AG09309 (cell line): ENCODE measurements at places on chromosomes 4 and X.
A peak's percentile ranks its signal among the peaks of the same experiment; 100 is the strongest.

GRCh38 chrX:73457306-73457705 is 10.5 kb downstream of the CDX4 start:
- no peak for DNase-seq

- no peak for DNase-seq
Observed at GRCh38 chr4:80101071-80101791, 28.2 kb upstream of the ANTXR2 start.

- DNase-seq: no peak
Observed at GRCh38 chrX:16930392-16930791, 16.1 kb upstream of the REPS2 start.

- DNase-seq: no peak
Observed at GRCh38 chr4:6727081-6727942, 11.3 kb downstream of the BLOC1S4 start.

DNA sequence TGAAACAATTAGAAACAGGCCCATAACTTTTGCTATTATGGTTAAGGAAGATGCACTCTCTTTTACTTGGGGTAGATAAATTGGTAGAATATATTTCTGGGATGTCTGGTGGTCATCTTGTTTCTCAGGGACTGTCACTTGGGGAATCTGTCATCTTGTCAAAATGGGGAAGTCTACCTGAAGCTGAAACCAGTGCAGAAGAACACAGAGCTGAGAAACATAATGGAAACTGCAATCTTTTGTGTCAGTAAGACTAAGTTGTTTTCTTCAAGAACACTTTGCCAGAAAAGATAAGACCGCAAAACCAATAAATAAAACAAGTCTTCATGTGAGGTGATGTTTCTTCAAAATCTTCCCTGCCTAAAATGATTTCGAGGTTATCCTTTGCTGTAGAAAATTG is 92.0 kb downstream of the NAA11 start:
- no peak for DNase-seq

DNA sequence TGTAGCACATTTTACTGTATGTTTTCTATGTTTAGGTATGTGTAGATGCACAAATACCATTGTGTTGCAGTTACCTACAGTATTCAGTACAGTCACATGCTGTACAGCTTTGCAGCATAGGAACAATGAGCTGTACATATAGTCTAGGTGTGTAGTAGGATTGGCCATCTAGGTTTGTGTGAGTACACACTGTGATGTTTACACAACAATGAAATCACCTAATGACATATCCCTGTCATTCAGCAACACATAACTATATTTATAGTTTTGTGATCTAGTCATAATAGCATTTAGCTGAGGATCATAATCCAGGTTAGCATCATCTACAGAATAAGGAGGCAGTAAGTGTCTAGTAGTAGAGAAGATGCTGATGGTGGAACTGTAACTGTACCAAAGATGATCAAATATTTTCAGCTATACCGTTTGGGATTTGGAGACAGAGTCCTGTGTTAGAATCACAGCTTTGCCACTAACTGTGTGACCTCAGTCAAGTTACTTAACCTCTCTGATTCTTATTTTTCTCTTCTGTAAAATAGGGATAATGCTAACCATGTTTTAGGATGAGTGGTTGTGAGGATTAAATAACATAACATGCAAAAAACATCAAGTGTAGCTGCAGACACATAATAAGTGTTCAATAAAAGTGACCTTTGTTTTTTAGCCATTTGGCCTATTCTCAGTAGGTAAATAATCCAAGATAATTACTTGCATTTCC is 73.3 kb downstream of the LIMCH1 start:
- DNase-seq: no peak

GRCh38 chrX:72005046-72005445 is 94.4 kb downstream of the NHSL2 start:
- DNase-seq: no peak

DNA sequence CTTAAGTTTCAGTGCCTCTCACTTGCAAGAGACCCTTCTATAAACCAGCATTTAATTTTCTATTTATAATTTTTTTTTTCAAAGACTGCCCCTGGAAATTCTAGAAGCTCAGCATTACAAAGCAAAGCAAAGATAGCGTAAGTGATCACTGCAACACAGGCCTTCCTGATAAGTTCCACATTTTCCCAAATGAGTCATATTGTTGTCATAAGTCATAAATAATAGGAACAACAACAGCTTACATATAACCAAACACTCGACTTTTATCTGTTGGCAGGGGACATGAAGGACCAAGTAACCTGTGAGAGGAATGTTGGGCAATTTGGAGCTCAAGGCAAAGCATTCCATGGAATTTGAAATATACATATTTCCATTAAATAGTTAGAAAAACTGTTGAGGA is 815.5 kb downstream of the DMD start:
- no peak for DNase-seq

DNA sequence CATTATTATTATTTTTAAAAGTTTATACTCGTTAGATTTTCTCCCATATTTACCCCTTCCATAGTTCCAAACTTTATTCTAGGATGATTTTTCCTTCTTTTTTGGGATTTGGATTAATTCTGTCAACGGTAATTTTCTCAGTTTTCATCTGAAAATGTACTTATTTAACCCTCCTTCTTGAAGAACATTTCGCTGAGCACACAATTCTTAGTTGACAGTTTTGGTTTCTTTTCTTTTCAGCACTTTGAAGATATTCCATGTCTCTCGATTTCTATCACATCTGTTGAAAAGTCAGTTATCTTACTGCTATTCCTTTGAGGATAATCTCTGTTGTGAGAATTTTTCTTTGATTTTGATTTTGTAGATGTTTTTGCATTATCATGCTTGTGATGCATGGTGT is 85.2 kb downstream of the SCLT1 start:
- DNase-seq: no peak

GRCh38 chrX:44305921-44306320 is 37.6 kb downstream of the EFHC2 start:
- DNase-seq: no peak

DNA sequence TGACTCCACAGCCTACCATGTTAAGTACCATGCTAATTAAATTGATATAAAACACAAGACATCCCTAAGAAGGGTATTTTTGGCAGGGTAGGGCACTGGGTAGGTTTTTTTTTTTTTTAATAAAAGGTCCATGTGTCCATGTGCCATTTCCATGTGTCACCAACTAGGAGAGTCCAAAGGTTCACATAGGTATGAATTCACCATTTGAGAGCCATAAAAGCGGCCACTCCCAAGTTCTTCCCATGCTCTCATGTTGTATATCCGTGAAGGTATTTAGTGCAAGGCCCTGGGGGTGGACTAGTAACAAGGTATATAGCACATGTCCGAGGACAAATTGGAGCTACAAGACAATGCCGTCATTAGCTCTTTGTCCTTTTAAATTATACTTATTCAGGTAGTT is 107.3 kb downstream of the PDE5A start:
- DNase-seq: no peak

DNA sequence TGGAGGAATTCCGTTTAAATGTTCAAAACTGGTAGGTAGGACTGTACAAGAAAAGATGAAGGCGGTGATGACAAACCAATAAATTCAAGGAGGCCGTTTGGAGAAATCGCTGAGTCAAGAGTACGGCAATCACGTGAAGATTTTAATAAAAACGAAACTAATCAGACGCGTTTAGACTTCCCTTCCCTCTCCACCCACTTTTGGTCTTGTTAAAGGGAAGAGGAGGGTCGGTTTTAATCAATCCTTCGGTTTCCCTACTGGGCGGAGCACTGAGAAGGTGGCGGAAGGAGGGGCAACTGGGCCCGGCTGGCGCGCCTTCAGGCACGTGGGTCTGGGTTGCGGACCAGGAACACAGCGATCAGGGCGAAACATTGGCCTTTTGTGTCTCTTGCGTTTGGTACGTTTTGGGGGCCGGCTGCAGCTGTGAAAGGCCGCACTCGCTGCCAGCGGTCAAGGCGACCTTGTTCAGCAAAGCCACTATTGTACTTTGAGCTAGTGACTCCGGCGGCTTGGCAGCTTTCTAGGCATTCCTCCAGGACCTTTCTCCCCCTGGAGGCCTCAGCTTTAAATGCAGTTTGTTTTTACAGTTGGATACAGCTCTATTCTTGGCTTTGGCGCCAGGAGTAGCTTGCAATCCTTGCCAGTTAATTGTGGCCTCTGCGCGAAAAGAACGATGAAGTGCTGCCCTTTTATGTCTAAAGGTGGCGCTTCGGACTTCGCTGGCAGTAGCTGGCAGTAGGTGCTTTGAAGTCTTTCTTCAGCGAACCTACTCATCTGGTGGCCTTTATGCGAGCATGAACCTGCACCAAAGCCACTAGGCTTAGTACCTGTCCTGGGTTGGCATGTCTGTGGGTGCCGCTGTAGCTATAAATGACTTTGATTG is 16.8 kb upstream of the LAMP2 start:
- peak; percentile 45 for DNase-seq

GRCh38 chr4:138982754-138983153 is 32.8 kb upstream of the NOCT start:
- DNase-seq: no peak

- DNase-seq: no peak
Observed at GRCh38 chr4:183873409-183874185, 31.5 kb upstream of the STOX2 start.

- DNase-seq: no peak
Observed at GRCh38 chr4:89158884-89159503, 47.7 kb downstream of the TIGD2 start.

- DNase-seq: no peak
Observed at GRCh38 chr4:151810476-151810875, 49.7 kb upstream of the GATB start.

- DNase-seq: no peak
Observed at GRCh38 chr4:773214-773613, 52.7 kb downstream of the CPLX1 start.

GRCh38 chrX:63250253-63250868 is 100.8 kb downstream of the SPIN4 start:
- peak; percentile 69 for DNase-seq

DNA sequence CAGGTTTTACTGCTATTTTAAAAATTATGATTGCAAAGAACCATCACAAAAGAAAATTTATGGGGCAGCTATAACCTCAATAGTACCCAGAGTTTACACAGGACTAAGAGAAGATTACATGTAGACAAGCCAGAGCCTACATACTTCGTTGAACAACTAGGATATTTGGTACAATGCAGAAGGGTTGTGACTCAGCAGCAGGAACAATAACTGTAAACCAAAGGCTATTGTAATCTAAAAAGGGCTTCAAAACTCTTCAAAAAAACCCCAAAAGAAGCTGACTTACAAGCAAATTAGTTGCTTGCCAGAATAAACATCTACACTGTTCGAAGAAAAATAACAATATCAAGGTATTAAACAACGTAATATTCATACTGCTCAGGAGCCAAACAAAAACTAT is 618.0 kb downstream of the STPG2 start:
- no peak for DNase-seq

- no peak for DNase-seq
Observed at GRCh38 chr4:99117876-99118693, 26.0 kb downstream of the ADH4 start.

GRCh38 chrX:115487608-115488007 is 73.4 kb upstream of the PLS3 start:
- DNase-seq: no peak

GRCh38 chrX:153974003-153974725 is 1.6 kb downstream of the TMEM187 start:
- DNase-seq: no peak

GRCh38 chr4:81455897-81456296 is 15.8 kb downstream of the RASGEF1B start:
- DNase-seq: no peak

- no peak for DNase-seq
Observed at GRCh38 chr4:14701896-14702295, 300.4 kb upstream of the CPEB2 start.

GRCh38 chrX:10685923-10686595 is 65.7 kb upstream of the MID1 start:
- DNase-seq: no peak

GRCh38 chrX:153338836-153339235 is 4.9 kb downstream of the ZNF275 start:
- no peak for DNase-seq

DNA sequence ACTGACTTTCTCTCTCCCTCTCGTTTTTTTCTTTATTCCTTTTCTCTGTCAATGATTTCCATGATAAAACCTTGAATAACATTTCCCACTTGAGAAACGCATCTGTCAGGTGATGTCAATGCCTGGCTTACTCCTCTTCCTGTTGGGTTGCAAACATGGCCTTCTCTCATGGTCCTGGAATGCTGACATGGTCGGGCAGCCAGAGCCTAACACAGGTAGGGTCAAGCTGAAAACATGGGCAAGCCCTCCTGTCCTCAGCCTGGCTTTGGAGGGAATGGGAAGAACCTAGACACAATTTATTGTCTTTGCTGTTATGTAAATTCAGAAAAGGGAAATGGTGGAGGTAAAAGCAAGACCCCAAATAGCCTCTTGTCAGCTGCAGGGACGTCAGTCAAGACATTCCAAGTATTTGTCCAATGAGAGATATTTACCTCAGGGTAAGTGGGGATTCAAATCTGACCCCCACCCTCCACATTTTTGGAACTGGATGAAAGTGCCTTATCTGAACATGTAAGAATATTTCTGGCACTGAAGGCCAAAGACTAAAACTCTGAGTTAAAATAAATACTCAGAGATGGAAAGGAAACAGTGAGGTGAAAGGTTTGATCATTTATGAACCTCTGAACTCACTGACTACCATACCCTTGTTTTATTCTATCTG is 473.8 kb downstream of the SPRY1 start:
- no peak for DNase-seq

DNA sequence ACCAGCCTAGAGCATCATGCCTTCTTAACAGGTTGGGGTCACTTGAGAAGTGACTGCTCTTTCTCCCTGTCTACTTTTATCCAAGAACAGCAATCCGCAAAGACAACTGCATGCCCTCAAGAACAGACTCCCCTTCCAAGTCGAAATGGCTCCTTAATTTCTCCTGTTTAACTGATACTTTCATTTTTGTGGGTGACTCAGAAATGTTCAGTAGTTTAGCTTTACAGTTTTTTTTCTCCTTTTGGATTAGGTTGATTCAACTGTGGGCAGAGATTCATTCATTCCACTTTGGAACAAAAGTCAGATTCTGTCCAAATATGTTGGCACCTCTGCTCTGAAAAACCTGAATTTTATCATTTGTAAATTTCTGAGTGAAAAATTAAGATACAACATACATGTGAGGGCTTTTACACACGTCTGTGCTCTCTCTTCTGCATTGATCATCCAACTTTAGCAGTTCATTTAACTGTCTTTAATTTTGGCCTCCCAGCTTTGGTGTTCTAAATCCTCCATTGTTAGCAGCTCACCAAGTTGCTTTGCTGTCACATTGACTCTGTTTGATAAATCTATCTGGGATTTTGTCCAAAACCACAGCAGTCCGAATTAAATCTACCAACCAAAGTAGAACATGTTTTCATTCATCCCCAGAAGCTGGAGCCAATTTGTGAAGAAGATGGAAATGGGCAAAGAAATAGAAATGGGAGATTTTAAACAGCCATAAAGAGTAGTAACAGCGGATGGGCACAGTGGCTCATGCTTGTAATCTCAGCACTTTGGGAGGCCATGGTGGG is 50.0 kb downstream of the HOPX start:
- peak; percentile 21 for DNase-seq

GRCh38 chr4:15714141-15714540 is 11.3 kb downstream of the BST1 start:
- DNase-seq: no peak

- no peak for DNase-seq
Observed at GRCh38 chr4:65798498-65799127, 128.3 kb upstream of the EPHA5 start.
